Cortex of kidney (tissue), 1 donor: ENCODE measurements at places on chromosomes 1 and 21.

GRCh38 chr1:109705411-109705810, 6.6 kb upstream of the GSTM5 start:
- DNase-seq, result no peak

GRCh38 chr1:207031632-207032264, 808 bp downstream of the C1orf116 start:
- no peak for DNase-seq

DNA sequence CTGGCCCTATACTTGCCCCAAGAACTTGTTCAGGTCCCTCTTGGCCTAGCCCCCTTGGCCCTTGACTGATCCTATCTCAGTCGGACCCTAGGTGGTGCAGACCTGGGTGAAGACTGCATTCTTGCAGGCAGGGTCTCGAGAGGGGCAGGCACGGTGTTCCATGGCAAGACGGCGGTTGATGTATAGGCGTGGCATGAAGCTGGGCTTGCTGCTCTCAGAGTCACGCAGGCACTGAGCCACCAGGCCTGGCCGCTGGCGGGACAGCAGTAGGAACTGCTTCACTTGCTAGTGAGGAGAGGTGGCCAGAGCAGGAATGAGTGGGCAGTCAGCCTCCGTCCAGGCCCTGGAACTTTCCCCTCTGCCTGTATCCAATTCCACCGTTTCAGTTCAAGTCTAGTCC, 3.8 kb downstream of the HECTD3 start:
- DNase-seq, result no peak

GRCh38 chr1:17319561-17320350, 11.8 kb downstream of the PADI4 start:
- no peak for DNase-seq

GRCh38 chr1:12745126-12745991, 641 bp upstream of the CFAP107 start:
- DNase-seq, result no peak

DNA sequence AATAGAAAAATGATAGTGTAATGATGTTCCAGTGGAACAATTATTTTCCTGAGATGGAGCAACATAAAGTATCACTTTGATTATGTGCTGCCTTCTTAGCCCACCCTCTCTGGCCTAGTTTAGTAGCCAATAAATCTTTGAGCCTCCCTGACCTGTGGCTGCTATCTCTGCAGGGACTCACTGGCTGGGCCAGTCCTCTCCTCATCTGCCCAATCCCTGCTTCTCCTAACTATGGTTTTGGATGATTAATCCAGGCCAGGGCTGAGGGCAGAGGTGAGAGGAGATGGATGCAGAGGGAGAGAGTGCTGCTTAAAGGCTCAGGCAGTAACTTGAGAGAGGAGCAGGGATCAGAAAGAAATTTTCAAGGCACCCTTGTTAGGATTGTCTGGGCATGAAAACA, 89.0 kb upstream of the CD34 start:
- no peak for DNase-seq

DNA sequence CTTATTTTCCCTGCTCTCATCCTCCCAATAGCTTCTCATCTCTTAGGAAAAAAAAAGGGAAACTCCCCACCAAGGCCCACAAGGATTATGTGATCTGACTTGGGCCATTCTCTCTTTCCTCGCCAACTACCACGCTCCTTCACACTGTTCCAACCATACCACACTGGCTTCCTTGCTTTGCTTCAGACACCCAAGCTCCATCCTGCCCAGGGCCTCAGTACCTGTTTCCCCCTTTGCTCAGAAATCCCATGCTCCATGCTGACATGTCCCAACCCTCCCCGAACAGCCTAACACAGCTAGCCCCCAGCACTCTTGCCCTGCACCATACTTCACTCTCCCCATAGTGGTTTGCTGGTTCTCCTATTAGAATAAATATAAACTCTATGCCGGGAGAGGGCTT, 39.2 kb downstream of the MAB21L3 start:
- no peak for DNase-seq

DNA sequence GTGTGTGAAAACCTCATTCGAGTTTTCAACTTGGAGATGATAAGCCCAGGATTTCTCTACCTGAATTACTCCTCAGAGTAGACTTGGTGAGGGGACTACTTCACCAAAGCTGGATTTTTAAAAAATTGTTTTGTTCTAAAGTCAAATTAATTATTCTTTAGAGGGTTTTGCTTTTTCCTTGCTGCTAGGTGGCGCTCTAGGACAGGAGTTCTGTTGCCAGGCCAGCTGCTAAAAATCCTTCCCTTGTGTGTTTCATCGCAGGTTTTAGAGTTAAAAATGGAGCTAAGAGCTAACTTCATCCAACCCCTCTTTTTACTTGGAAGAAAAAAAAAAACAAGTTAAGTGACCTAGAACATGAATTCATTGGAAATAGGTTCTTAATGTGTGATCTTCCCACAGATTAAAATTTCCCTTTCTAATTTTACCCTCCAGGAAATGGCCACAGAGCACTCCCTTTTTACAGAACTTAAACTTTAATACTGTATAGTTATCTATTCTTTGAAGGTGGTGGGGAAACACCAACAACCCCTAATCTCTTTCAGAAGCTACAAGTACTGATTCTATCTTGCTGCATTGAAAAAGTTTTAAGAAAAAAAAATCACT, 36.7 kb upstream of the FAM163A start:
- DNase-seq, result no peak

DNA sequence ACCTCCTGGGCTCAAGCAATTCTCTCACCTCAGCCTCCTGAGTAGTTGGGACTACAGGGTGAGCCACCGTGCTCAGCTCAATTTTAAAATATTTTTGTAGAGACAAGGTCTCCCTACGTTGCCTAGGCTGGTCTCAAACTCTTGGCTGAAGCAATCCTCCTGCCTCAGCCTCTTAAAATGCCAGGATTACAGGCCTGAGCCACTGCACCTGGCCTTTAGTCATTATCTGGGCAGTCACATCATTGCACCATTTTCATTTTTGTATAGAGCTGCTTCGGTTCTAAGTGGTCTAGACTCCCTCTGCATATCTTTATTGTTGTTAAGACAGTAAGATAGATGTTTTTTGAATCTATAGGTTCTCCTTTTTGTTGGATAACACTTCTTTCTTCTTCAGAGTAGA, 39.9 kb downstream of the ATF3 start:
- no peak for DNase-seq

- no peak for DNase-seq
Measured at GRCh38 chr1:225652729-225653462, at the start of gene ENAH. Gene ENAH (minus strand): TSS chr1:225653123. CDS start chr1:225652690, 433 bp downstream.

DNA sequence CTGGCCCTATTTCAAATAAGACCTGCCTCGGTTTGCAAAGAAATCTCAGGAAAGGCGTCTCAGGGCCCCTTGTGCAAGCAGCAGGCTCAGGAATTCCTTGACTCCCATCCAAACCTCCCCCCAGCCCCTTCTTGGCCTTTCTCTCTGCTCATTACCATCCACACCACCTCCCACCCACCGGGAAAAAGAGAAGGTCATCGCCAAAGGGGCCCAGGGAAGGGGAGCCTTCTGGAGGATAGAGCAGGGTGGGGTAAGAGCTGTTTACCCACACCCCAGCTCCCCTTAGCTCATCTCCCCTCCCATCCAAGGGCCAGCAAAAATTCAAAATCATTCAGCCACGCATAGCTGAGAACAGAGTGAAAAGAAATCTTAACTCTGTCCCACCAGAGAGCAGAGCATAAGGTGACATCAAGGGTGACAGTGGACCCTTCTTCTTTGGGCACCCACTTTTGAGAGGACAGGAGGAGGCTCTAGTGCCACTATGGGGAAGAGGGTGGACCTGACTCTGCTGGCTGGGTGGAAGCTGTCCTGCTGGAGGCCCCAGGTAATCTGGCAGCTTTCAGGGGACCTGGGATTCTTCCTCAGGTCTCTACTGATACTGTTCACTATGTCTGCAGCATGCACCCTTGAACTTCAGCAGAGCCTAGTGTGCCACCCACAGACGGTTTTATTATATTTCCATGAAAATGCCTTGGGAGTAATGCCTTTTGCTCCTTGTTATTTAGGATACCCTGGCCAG, 3.9 kb upstream of the WNT2B start:
- no peak for DNase-seq

GRCh38 chr1:72229893-72230292, 52.4 kb downstream of the NEGR1 start:
- no peak for DNase-seq

DNA sequence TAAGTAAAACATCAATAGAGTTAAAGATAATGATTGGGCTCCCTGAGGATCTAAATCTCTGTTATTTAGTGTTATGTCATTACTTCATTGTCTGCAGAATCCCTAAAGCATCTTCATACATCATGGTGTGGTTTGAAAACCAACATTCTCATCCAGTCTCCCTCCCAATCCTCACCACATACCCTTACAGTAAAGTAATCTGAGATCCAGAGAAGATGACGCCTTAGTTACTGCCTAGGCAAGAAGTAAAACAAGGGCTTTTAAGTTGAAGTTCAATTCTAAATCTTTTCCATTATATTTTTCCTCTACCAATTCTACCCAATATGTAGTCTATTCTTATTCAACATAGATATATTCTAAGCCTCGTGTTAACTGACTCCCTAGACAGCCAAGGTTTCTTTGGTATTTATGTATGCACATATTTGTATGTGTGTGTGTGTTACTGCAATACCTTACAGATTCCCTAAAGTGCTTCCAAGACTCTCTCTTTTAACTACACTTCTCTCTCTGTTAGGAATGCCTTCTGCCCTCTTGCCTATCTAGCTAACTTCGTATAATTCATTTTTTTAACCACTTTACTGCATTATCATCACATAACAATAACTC, 17.3 kb downstream of the DPH5 start:
- no peak for DNase-seq

GRCh38 chr1:201006450-201006849, 17.1 kb downstream of the KIF21B start:
- no peak for DNase-seq

DNA sequence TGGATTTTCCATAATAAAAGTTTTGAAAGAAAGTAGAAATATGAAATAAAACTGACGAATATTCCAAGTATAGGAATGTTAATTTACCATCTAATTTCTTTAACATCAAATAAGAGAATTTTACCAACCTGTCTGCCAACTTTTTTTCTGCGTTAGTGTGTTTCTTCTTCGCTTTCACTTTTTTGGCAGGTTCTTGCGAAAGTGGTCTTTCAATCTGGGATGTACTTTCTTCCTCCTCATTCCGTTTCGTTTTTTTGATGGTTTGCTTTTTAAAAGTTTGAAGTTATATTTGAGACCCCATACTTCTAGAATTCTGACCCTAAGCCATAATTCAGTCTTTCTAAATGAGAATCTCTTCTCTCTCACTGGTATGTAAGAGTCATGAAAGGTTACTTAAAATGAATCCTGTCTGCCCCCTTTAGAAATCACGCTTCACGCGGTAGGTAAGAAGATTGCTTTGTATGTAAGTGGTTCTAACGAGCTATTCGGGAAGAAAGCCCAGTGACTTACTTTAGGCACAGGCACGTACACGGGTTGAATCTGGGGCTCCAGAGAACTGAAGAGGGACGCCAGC, 580 bp downstream of the RBM34 start:
- no peak for DNase-seq

DNA sequence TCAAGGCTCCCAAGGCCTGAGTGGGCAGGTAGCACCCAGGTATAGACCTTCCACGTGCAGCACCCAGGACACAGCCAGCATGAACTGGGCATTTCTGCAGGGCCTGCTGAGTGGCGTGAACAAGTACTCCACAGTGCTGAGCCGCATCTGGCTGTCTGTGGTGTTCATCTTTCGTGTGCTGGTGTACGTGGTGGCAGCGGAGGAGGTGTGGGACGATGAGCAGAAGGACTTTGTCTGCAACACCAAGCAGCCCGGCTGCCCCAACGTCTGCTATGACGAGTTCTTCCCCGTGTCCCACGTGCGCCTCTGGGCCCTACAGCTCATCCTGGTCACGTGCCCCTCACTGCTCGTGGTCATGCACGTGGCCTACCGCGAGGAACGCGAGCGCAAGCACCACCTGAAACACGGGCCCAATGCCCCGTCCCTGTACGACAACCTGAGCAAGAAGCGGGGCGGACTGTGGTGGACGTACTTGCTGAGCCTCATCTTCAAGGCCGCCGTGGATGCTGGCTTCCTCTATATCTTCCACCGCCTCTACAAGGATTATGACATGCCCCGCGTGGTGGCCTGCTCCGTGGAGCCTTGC, 1.7 kb downstream of the GJB4 start:
- DNase-seq, result no peak

- DNase-seq, result no peak
Measured at GRCh38 chr1:8176279-8176678, 141.6 kb upstream of the SLC45A1 start.

- DNase-seq, result no peak
Measured at GRCh38 chr21:32340863-32341848, 42.5 kb downstream of the MRAP start.

DNA sequence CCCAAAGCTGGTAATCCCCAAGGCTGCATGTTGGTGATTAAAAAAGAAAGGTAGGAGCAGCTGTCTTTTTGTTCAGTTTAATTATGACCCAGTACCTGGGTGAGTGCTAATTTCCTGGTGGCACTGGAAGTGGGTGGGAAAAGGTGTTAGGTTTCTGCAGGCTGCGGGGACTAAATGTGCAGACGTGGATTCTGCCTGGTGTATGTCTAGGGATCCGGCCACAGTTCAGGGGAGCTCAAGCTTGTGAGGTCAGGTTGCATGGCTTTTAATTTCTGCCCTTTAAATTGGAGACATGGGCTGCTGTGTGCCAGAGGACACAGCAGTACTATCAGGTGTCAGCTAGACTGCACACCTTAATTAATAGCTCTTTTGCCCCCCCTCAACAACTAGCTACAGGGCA, 20.3 kb upstream of the TBX19 start:
- no peak for DNase-seq

GRCh38 chr21:45791562-45792418, 148.3 kb downstream of the PCBP3 start:
- no peak for DNase-seq

- no peak for DNase-seq
Measured at GRCh38 chr1:15177710-15178166, 24.2 kb downstream of the TMEM51 start.

DNA sequence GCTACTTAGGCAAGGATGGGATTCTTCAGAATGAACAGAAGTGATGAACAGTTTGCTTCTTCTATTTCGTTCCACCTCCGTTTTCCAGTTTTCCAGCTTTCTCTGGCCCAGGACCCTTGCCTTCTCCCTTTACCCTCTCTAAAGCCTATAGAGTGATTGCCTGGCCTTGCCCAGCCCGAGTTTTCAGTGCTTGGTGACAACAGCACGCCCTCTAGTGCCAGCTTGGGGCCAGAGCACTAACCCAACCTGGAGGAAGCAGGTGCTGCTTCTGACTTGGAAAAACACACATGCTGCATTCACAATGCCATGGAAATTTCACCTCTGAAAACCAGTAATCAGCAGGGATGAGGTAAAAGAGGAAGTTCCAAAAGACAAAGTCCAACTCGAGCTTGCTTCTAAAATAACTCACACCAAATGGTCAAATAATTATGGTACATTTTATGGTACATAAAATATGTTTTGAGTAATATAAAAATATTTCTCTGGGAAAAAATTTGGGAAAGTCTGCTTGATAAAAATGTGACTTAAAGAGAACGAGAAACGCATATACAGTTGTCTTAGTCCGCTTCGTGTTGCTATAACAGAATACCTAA, 26.1 kb downstream of the UBE2T start:
- DNase-seq, result no peak

- no peak for DNase-seq
Measured at GRCh38 chr21:16537501-16537900, 807.7 kb downstream of the USP25 start.
